ENCODE measurements at places on chromosomes 16 and 17. TPM values are rescaled to one million over a fixed set of nuclear protein-coding genes. Genes with fewer than 3 reads are reported as not detected.

- peak; percentile 20 for DNase-seq
Measured at GRCh38 chr17:29347831-29348629, 42.1 kb upstream of the TAOK1 start.

The NME3 gene
- 93.8 TPM for total RNA-seq

DNA sequence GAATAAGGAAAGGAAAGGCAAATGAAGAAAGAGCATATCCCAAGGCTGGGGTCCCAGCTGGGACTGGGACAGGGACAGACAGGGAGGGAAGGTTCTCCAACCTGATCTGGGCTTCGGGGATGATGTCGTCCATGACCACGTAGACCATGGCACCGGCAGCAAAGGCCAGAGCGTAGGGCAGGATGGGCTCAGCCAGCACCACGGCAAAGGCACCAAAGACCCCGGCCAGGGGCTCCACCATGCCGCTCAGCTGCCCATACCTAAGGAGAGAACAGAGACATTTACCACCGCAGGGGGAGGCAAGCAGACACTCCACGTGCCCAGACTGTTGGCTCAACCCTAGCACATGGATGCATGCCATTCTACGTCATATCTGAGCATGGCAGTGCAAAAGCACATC, 443.8 kb downstream of the SLC39A11 start:
- DNase-seq = no peak

DNA sequence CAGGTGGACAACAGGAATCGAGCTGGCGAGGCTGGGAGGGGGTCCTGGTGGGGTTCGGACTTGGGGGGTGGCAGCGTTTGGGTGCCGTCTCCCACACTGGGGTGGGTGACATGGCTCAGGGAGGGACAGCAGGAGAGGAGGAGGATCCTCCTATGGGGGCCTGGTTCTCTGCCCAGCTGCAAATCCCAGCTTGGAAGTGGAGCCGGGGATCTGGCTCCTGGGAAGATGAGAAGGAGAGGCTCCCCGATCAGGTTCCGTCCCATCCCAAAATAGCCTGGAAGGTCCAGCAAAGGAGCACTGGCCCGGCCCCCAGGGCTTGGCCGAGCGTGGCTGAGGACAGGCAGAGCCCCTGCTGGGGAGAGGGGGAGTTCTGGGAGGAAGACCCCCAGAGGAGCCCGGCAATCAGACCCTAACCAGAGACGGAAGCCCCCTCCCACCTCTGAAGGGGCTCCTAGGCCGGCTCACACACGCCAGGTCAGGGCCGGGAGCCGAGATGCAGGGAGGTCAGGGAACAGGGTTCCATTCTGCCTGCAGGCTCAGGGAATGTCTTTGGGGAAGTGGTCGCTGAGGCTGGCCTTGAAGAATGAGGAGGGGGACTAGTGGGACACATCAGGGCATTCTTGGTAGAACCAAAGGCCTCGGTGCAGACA, 143.7 kb downstream of the ENGASE start:
- no peak for DNase-seq

GRCh38 chr17:49509588-49509917, 14.5 kb downstream of the NGFR start:
- no peak for DNase-seq

The CES3 gene
- 1.3 TPM for total RNA-seq

The POLG2 gene
- total RNA-seq = 2.2 TPM

DNA sequence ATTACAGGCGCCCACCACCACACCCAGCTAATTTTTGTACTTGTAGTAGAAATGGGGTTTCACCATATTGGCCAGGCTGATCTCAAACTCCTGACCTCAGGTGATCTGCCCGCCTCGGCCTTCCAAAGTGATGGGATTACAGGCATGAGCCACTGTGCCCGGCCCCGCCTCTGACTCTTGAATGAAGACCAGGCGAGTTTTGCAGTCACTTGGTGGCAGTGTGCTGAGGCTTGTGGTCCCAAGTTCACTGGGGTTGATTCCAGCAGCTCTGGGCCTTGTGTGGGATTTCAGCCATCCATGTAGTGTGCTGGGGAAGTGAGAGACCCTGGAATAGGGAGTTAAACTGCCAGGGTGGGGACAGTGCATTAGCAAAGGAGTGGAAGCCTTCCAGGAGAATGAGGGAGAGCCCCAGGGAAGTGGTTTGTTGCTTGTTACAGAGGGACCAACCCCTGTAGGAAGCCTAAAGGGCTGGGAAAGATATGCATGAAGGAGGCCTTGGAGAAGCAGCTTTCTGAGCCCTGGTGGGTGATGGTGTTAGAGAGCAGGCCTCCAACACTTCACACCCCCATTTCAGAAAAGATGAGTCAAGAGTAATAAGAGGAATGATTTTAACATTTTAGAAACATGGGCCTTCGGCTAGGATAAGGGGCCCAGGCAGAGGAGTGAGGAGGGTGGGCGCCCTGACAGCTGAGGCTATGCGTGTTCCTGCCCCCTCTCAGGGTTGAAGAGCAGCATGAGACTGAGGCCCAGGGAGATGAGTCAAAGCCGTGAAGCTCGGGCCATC, 14.5 kb downstream of the PSKH1 start:
- DNase-seq = no peak

DNA sequence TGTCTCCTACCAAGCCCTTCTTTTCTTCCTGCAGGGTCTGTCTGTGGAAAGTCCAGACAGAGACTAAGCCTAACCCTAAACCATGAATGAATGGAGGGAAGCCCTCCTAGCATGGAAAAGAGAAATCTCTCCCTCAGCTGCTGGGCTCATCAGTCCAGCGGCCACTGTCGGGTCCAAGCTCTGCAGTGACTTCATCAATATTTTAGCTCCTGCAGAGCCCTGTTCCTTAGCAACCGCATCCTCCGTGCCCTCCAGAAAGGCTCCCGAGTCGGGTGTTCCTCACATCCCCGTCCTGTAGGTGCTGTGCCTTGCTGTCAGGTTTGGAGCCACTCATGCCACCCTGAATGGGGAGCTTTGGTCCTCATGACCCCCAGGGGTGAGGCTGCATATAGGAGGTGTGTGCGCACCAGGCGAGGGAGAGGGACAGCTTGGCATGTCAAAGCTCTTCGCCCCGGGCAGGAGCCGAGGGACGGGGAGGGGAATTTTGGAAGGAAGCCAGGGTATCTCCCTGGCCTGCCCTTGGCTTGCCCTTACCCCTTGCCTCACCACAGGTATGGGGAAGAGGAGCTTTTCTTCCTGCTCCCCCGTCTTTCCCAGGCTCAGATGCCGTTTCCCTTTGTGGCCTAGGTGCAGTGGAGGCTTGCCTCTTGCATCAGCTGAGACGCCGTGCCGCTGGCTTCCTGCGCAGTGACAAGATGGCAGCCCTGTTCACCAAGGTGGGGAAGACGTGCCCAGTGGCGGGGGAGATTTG, 23.9 kb downstream of the SGSM2 start:
- DNase-seq = no peak

- DNase-seq = no peak
Measured at GRCh38 chr16:64532691-64533090, 589.2 kb downstream of the CDH11 start.

DNA sequence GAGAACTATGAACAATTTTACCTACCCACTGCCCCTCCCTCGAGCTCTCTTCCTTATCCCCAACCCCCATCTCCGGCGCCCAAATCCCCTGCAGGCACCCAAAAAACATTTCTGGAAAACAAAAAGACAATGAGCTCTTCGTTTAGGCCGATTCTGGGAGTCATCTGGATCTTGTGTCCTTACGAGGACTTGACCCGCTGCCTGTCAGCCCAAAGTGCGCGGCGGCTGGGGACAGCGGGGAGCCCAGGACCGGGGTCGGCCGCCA, 524 bp downstream of the STRADA start:
- DNase-seq = no peak

GRCh38 chr17:37019741-37020129, 71.0 kb downstream of the AATF start:
- DNase-seq = no peak

The LRRC37A3 gene
- 6.4 TPM for total RNA-seq

GRCh38 chr17:20927308-20927977, 115.4 kb downstream of the USP22 start:
- DNase-seq = no peak

GRCh38 chr17:60960398-60961065, 282.9 kb downstream of the BCAS3 start:
- DNase-seq = no peak

- DNase-seq = no peak
Measured at GRCh38 chr16:65049679-65050078, 72.2 kb downstream of the CDH11 start.

DNA sequence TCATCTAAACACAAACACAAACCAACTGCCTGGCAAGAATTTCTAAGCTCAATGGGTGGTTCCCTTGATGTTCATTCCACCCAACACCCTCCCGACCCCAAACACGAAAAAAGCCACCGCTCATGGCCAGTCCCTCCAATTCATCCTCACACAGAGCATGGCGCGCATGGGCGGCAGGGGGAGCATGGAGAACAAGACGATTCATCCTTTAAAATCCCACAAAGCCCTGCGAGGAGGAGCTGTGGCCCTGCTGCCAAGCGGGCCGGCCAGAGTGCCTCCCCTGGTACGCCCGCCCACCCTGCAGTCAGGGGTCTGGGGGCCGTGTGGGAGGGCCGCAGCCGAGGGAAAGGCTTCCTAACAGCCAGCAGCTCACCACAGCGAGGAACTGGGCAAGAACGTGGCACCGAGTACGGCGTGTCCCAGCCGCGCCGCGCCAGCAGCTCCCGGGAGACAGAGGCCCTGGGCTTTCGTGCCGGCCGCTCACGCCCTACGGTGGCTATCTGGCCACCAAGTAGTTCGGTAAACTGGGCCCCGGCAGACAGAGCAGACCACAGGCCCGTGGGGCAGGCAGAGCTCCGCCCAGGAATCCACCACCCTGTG, 60.9 kb downstream of the KLHDC4 start:
- DNase-seq = no peak

Data from lower leg skin (tissue), 4 donors.